ENCODE measurements at places on chromosomes 4 and X. TPM values are rescaled to one million over a fixed set of nuclear protein-coding genes. Genes with fewer than 3 reads are reported as not detected.

Gene TCEAL7
- 12.7 TPM for total RNA-seq

Gene FGD1
- 12.5 TPM for total RNA-seq

Gene TMSB15A
- total RNA-seq: 1.2 TPM

Gene CCDC149
- 43.4 TPM for total RNA-seq

Gene CYBB
- 43.2 TPM for total RNA-seq

Gene RAB41
- not detected for total RNA-seq

Gene CXCL3
- total RNA-seq: 3.2 TPM

Gene TMSB15B
- total RNA-seq: 7.6 TPM

Gene ATRX
- total RNA-seq: 126 TPM

Gene GYPB
- total RNA-seq: not detected

Gene PABPC1L2B
- total RNA-seq: not detected

Gene SHROOM2
- total RNA-seq: 2.1 TPM

Gene PDK3
- total RNA-seq: 119 TPM

Gene SSX2B
- total RNA-seq: not detected

Gene GC
- not detected for total RNA-seq

Gene TRPC3
- total RNA-seq: 0.26 TPM

Gene SORBS2
- total RNA-seq: 289 TPM

Gene RADX
- total RNA-seq: 2.4 TPM

GRCh38 chr4:75327804-75328512 is 186.2 kb downstream of the RCHY1 start:
- no peak for DNase-seq

- DNase-seq: peak; percentile 34
Measured at GRCh38 chr4:1202526-1203011, 30.2 kb upstream of the SPON2 start.

GRCh38 chr4:8772499-8773123 is 99.0 kb downstream of the HMX1 start:
- peak; percentile 15 for DNase-seq

DNA sequence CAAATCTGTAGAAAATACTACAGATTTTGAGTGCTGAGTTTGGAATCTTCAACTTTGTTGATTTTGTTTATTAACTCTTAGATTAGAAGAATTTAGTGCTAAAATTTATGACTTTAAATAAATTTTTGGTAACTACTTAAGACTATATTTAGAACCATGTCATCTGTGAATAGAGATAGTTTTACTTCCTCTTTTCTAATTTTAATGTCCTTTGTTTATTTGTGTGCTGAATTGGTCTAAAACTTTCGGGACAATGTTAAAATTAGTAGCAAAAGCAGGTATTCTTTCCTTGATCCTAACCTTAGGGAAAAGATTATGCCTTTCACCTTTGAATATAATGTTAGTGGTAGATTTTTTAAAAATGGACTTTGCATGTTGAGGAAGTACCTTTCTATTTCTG is 119.7 kb upstream of the CXorf51A start:
- no peak for DNase-seq

DNA sequence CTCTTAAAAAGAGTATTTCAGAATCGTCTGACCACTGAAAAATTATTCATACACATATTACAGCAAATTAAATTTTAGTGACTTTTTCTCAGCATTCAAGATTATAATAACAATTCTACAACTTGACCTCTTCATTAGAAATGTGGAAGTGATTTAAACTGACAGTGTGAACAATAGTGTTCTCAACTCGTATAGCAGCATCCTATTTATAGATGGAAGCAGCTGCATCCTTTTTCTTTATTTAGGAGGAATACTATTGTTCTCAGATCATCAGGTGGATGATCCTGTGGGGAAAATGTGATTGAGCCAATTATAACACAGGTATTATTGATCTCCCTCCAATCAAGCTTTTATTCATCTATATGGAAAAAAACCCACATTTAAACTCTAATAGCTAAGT is 56.7 kb downstream of the RAPGEF2 start:
- DNase-seq: no peak

DNA sequence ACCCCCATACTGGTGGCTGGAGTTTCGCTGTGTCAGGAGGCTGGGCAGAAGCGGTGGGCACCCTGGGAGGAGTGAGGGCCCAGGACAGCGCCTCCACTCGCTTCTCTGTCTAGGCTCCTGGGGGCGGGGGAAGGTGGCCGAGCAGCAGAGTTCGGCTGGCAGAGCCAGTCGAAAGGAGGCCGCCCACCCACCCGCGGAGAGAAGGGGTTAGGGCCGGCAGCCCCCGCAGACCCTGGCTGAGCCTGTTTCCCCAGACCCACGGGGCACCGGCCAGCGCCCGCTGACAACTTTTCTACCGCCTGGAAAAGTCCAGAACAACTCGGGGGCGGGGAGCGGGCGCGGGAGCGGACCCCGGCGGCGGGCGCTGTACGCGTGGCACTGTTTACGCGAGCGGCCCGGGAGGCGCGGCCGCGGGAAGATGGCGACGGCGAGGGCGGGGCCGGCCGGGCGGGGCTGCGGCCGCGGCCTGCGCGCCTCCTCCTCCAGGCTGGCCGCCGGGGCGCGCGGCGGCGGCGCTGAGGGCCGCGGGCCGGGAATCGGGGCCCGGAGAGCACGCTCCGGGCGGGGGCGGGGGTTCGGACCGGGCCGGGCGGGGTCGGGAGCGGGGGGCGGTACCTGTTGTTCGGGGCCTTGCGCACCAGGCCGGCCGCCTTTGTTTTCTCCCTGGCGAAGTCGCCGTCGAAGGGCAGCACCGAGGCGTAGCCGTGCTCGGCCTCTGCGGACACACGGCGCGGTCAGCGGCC is 628 bp downstream of the MXD4 start:
- DNase-seq: peak; percentile 74

- no peak for DNase-seq
Measured at GRCh38 chr4:147044241-147044640, 98.6 kb upstream of the TTC29 start.

- no peak for DNase-seq
Measured at GRCh38 chr4:46844325-46844917, 64.6 kb downstream of the COX7B2 start.

DNA sequence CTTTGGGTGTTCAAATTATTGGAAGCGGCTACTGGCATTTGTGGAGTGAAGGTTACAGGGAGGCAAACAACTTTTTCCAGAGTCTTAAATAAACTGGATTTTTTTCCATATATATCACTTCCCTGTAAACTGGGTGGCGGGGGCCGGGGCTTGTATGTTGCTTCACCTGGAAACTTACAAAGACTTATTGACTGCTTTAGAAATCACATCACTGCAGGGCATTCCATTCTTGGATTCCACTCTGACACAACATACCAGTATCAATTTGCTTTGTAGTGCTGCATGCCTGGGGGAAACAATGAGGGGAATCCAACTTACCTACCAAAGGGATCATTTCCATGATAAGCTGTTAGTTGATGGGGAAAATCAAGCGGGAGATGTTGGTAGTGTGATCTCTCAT is 21.7 kb upstream of the FAM156A start:
- DNase-seq: no peak

DNA sequence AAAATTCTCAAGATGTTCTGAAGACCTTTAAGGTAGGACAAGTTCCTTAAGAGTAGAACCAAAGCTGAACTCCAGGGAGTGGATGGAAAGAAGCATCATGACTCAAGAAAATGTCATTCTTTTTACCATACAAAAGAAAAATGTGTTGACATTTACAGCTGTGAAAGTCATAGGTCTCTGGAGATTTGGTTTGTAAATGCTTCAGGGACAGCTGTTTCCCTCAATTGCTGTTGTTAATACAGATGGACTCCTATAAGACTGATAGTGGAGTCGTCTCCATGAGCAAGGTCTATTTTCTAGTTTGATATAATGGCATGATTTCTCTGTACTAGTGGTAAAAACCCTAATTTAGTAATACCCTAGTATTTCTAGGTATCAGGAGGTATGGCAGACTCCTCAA is 101.7 kb downstream of the PHOX2B start:
- DNase-seq: no peak

GRCh38 chr4:163132469-163133218 is 34.0 kb downstream of the NAF1 start:
- DNase-seq: no peak

GRCh38 chr4:139633195-139633594 is 32.4 kb upstream of the MGST2 start:
- DNase-seq: no peak

- no peak for DNase-seq
Measured at GRCh38 chr4:874971-875817, 49.3 kb upstream of the CPLX1 start.

- DNase-seq: no peak
Measured at GRCh38 chr4:11471046-11471441, 42.4 kb upstream of the HS3ST1 start.

DNA sequence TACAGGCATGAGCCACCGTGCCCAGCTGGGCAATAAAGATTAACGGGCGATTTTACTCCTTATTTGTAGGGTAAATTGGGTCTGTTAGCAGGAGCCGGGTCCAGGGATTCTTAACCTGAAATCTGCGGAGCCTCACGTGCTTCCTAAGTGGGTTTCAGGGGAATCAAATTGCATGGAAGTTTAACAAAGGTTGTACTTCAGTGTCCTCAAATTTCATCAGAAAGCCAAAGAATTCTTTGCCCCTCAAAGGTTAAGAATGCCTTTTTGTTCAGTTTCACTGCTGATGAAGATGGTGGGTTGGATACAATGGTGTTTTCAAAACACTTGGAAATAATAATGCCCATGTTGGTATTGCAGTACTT is 67.9 kb downstream of the AFF1 start:
- no peak for DNase-seq

DNA sequence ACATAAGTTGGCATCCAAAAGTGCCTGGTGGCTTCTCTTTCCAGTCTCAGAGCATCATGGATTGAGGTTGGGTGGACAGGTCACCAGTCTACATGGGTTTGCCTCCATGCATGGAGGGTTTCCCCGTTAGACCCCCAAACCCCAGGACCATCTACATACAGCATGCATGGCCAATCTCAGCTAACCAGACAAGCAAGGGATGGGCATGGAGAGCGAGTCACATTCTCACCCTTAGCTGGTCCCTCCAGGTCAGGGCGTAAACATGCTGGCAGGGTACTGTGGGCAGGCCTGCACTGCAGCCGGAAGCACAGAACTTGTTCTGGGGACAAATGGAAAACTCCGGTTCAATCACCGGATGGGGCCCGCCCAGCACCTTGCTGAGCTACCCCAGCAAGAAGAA is 37.3 kb downstream of the HCCS start:
- no peak for DNase-seq

DNA sequence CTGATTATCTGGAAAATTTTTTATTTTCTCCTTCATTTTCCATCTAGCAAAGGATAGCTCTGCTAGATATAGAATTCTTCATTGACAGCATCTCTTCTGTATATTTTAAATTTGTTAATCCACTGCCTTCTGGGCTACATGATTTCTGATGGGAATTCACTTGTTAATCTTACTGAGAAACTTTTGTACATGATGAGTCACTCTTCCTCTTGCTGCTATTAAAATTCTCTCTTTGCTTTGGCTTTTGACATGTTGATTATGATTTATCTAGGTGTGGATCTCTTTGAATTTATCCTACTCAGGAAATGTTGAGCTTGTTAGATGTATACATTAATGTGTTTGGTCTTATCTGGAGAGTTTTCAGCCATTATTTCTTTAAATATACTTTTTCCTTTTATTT is 27.5 kb downstream of the OR13H1 start:
- no peak for DNase-seq

- DNase-seq: no peak
Measured at GRCh38 chrX:3788494-3789233, 75.2 kb upstream of the PRKX start.

DNA sequence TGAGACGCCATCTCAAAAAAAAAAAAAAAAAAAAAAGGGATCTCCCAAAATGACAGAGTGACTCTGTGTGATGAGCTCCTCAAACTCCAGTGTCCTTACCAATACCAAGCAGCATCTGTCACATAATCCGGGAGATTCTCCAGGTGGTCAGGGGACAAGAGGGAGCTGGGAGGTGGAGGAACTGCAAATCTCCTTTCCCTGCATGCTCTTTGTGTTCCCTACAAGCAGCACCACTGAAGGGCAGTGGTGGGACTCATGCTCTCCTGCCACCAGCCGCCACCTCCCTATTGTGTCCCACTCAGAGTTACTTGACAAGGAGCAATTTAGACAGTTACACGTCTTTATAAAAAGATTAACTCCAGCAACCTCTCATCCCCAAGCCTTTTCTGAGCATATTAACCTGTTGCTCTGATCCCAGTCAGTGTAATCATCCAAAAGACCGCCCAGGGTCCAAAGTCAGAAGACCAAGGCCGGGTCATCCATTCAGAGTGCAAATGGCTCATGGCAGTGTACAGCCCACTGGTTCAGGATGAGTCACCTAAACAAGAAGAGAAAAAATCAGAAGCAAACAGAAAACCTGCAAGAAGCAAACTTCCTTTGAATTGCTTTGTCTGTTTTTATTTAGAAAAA is 23.6 kb downstream of the MGST2 start:
- no peak for DNase-seq

DNA sequence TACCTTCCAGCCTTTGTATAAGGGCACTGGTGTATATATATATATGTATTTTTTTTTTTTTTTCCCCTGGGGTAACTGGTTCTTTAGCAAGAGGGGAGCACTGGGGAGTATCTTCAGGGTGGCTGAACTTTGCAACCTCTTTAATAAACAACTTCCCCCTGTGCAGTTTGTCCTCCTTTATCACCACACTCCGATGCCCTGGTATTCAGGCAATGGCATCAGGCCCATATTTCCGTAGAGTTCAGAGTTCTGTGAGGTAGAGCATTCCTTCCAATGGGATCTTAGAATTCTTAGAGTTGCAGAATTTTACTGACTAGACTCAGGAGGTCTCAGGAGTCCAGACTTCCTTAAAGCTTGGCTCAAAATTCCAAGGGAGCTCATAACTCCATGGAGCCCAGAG is 24.6 kb downstream of the NYX start:
- no peak for DNase-seq

- no peak for DNase-seq
Measured at GRCh38 chr4:120749445-120750151, 172.9 kb downstream of the PRDM5 start.

DNA sequence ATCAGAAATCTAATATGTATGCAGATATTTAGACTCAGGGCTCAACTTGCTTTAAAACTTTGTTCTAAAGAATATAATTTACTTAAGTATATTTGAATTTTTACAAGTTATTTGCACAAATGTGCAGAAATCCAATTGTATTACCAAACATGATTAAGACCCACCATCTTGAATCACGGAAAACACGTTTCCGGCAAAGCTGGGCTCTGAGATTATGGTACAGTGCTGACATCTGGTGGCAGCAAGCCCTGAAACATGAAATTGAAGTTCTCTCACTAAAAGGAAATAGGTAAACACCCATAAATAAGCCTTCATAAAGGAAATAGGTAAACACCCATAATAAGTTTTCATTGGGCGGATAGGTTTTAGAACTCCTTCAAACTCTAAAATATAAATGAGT is 98.3 kb upstream of the MAOA start:
- DNase-seq: no peak

- DNase-seq: no peak
Measured at GRCh38 chr4:184583738-184584502, 65.3 kb downstream of the CASP3 start.

- DNase-seq: no peak
Measured at GRCh38 chr4:81380437-81380836, 91.3 kb downstream of the RASGEF1B start.
